ENCODE measurements at places on chromosomes 2 and 18.

DNA sequence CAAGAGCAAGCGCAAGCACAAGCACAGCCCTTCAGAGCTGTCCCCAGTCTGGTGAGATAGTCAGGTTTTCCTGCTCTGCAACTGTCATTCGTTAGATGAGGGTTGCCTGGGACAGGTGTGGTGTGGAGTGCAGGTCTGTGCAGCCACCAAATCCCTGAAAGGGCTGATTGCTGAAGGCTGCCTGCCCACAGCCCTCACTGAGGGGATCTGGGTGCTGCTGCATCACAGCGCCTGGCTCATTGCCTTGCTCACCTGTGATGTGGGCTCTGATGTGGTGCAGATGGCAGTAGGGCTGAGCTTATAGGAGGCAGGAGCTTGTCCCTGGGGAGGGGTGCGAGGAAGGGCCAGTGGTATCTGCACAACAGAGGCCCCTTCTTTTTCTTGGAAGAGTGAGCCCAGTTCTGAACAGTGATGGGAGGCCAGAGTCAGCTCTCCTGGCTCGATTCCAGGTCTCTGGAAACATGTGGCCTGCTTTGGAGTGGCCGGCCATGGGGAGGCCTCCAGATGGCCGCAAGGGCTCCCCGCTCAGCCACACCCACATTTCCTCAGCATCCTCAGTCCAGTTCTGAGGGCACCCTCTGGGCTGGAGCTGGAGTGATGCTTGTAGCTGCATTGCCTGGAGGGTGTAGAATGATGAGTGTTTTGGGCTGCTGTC lies 11.4 kb downstream of the UBE2F start:
- no peak for DNase-seq

GRCh38 chr18:59961070-59961469 lies 61.3 kb downstream of the PMAIP1 start:
- no peak for DNase-seq

- no peak for DNase-seq
Observed at GRCh38 chr18:62323483-62324180, 1.5 kb upstream of the TNFRSF11A start.

DNA sequence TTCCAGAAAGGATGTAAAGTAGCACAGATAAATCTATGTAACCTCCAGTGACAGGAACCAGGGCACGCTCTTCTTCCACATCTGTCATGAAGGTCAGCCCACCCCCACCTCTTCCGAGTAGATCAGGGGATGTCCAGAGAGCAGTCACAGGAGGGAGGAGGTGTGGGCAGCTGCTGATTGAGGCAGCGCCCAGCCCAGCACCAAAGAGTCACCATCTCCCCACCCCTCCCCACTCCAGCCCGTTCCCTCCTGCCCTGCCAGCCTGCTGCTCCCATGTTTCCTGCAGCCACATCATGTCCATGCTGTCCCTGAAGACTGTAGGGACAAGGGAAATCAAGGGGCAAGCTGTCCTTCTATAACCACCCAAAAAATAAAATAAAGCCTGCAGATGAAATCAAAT lies 269.8 kb downstream of the BCL11A start:
- no peak for DNase-seq

GRCh38 chr2:18552351-18553077 lies 7.9 kb downstream of the RDH14 start:
- no peak for DNase-seq

DNA sequence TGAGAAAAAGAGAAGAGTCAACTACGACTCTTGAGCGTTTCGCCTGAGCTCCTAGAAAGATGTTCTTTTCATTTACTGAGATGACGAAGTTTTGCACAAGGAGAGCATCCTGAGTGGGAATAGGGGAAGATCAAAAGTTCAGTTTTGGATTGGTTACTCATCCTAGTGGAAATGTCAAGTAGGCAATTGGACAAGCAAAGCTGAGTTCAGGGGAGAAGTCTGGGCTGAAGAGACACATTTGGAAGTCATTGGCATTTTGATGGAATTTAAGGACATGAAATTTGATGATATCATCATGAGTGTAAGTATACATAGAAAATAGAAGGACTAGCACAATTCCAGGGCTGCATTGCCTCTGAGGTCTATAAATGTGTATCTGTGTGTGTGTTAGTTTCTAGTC lies 416.6 kb downstream of the RAD51AP2 start:
- peak; percentile 68 for DNase-seq

DNA sequence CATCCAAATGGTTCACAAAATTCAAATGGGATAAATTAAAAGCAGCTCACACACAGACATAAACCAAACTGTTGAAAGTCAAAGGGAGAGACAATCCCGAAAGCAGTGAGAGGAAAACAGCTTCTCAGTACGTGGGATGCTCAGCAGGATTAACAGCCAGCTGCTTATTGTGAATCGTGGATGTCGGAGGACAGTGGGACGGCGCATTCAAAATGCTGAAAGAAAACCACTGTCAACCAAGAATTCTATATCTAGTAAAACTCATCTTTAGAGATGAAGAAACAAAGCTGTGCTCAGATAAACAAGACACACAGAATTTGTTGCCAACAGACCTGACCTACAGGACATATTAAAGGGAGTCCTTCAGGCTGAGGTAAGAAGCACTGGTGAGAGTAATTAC lies 102.9 kb downstream of the NFATC1 start:
- no peak for DNase-seq

DNA sequence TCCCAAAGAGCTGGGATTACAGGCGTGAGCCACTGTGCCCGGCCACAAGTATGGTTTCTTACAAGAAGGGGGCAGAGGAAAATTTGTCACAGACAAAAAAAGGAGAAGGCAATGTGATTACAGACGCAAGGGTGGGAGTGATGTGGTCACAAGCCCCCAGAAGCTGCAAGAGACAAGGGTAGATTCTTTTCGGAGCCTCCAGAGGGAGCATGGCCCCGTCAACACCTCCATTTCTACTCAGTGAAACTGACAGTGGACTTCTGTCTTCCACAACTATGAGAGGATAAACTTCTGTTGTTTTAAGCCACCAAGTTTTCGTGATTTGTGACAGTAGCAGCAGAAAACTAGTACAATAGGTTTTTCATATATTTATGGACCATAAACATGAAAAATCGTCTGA lies 2.1 kb upstream of the TCF7L1 start:
- DNase-seq: peak; percentile 37

Measured in fibroblast of skin of right quadriceps (primary cell).